ENCODE measurements at places on chromosomes 12 and 14. TPM values are rescaled to one million over a fixed set of nuclear protein-coding genes. Genes with fewer than 3 reads are reported as not detected.
A peak's percentile ranks its signal among the peaks of the same experiment; 100 is the strongest.

GRCh38 chr14:64542836-64543201, 2.3 kb downstream of the HSPA2 start:
- DNase-seq, result no peak

The OAS1 gene
- polyA plus RNA-seq, result 2.1 TPM

DNA sequence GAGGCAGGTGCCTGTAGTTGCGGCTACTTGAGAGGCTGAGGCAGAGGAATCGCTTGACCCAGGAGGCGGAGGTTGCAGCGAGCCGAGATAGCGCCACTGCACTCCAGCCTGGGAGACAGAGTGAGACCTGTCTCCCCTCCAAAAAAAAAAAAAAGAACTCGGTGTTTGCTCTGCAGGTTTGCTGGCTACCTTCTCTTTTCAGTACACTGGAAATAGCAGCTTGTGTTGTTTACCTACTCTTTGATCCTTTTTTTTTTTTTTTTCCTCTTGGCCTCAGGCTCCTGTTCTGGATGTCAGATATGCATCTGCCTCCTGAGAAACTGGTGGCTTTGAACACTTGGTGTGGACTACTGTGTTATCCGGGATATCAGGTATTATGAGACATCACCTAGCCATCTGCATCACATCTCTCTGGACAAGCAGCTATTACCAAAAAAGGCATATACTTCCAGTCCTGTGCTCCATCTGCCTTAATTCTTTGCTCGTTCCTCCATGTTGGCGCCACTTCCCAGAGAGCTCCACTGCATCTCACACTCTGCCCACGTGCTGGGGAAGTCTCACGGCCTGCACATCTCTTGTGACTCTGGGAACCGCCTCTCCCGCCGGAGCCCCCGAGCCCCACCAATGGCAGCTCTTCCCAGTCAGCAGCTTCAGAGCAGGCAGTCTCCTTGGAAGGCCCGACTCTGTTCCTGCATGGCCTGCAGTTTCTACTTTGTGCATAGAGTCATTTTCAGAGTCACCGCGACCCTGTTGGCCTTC, 50.9 kb upstream of the TRAF3 start:
- DNase-seq, result no peak

DNA sequence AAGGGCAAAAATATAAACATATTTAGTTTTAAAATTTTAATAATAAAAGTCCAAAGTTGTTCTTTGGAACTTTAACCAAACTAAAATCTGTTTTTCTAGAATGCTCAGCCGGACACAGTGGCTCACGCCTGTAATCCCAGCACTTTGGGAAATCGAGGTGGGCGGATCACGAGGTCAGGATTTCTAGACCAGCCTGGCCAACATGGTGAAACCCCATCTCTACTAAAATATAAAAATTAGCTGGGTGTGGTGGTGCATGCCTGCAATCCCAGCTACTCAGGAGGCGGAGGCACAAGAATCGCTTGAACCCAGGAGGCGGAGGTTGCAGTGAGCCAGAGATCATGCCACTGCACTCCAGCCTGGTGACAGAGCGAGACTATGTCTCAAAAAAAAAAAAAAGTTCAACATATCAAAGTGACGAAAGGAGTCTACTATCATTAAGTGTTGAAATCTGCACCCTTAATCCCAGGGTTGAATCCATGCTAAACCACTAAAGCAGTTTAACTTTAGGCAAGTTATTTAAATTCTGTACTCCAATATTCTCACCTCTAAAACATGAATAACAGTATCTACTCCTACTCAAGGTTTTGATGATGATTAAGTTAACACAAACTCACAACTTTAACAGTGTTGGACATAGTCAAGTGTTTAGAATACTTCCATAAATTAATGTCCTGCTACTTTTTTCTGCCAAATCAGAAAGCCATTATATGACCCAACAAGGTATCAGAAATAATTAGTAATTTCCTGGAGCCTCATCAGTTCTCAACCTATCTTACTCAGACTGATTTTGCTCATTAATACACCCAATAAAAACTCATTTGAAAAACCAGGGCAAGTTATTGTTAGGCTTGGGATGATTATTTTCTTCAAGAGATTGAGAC, 11.0 kb downstream of the HNRNPC start:
- DNase-seq, result no peak

The SIX4 gene
- polyA plus RNA-seq, result 16.2 TPM

- DNase-seq, result no peak
These were observed 3.0 kb downstream of the MYH6 start for GRCh38 chr14:23405096-23405495.

GRCh38 chr14:100214770-100215083, 24.2 kb upstream of the YY1 start:
- DNase-seq, result no peak

The PPP1R1A gene
- 64.6 TPM for polyA plus RNA-seq

The CD69 gene
- 0.38 TPM for polyA plus RNA-seq

GRCh38 chr12:116346741-116347140, 69.2 kb upstream of the MED13L start:
- DNase-seq, result peak; percentile 76

The DPPA3 gene
- not detected for polyA plus RNA-seq

The SYNJ2BP gene
- 23.0 TPM for polyA plus RNA-seq

GRCh38 chr12:124828264-124829007, 35.2 kb downstream of the SCARB1 start:
- DNase-seq, result no peak

DNA sequence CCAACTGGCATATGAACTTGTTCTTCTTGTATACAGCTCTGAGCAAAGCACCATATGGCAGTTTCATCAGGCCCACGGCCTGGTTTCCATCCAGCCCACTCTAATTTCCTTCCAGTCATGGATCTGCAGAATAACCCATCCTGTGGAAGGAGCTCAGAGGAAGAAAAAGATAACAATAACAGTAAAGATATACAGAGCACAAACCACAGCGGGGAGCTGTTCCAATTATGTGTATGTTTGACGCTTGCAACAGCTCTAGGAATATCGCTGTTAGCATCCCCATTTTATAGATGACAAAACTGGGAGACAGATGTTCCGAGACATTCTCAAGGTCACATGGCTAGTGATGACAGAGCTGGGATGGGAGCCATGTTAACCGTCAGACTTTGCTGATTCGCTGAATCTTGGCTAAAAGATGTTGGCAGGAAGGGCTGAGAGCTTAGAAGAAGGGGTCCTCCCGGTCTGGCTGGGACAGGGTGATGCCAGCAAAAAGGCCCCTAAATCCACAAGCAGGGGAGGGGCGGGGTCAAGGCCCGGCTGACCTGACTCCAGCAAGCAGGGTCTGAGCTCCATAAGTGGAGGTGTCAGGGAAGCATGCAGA, 34.4 kb upstream of the CIPC start:
- peak; percentile 75 for DNase-seq

DNA sequence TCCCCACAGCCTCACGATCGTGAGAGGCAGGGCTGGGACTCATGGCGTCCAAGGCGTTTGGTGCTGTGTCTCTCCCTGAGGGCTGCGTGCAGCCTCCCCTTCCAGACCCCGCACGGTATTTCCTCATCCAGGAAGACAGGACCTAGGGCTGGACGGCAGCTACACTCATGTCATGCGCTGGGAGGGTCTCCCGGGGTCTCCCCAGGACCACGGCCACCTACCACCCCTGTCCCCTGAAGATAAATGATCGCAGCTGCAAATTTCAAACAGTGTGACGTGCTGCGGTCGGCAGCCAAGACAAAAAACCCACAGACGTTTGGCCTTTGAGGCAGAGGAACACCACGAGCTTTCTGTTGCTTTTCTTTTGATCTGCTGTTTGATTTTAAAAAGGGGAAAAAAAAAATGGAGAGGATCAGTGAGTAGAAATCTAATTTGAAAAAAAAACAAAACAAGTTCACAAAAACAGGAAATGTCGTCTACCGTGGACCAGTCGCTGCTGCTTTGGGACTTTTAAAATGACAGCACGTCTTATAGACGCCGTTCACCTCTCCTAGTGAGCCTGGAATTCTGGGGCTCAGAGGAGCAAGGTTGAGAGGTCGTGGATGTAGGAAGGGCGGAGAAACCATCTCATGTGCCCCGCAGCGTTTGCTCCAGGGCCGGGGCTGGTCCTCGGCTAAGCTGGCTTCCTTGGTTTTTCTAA, 237.6 kb downstream of the SLC41A2 start:
- DNase-seq, result peak; percentile 64

- DNase-seq, result no peak
These were observed 29.0 kb downstream of the NCOR2 start for GRCh38 chr12:124538194-124539082.

GRCh38 chr12:96400631-96401075, 414 bp upstream of the CDK17 start:
- no peak for DNase-seq

- peak; percentile 24 for DNase-seq
These were observed 58.4 kb upstream of the STAC3 start for GRCh38 chr12:57309420-57309819.

The NELL2 gene
- 2.6 TPM for polyA plus RNA-seq

- DNase-seq, result peak; percentile 38
These were observed 227.2 kb downstream of the MED13L start for GRCh38 chr12:116050275-116050674.

GRCh38 chr12:52086944-52087835, 7.7 kb downstream of the SMIM41 start:
- no peak for DNase-seq

DNA sequence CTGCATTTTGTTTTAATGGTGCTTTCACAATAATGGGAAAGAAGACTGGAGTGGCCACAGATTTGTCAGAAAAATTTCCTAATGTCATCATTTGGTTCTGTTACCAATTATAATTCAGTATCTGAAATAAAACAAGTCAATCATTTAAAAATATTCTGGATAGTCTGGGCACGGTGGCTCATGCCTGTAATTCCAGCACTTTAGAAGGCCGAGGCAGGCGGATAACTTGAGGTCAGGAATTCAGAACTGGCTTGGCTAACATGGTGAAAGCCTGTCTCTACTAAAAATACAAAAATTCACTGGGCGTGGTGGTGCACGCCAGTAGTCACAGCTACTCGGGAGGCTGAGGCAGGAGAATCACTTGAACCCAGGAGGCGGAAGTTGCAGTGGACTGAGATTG, 4.0 kb upstream of the LIMA1 start:
- no peak for DNase-seq

- no peak for DNase-seq
These were observed 8.2 kb downstream of the BCL11B start for GRCh38 chr14:99263564-99264330.

GRCh38 chr12:122054842-122055520, 23.6 kb upstream of the MLXIP start:
- DNase-seq, result no peak

DNA sequence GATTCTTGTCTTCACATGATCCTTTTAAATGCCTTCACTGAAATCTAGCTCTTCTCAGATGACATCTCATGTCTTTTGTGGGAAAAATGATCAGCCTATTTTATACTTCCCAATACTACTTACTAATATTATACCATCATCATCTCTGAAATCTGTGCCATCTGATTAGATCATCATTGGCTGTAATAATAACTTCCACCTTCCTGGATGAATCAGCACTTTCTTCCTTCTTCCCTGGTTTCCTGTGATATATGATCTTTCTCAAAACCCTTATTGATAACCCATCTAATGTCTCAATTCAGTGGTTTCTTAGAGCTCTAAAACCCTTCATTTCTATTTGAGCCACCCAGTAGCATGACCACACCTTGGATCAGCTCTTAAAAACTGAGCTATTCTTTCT, 30.9 kb downstream of the GPR137C start:
- no peak for DNase-seq

GRCh38 chr12:13602172-13602571, 379.2 kb downstream of the GRIN2B start:
- peak; percentile 43 for DNase-seq

The ACYP1 gene
- 14.3 TPM for polyA plus RNA-seq

- DNase-seq, result no peak
These were observed 104.0 kb downstream of the VRK1 start for GRCh38 chr14:96901227-96901626.

GRCh38 chr12:51265024-51265423, 5.2 kb downstream of the SMAGP start:
- no peak for DNase-seq

The RD3L gene
- not detected for polyA plus RNA-seq

GRCh38 chr14:34649344-34649743, 19.4 kb upstream of the SNX6 start:
- DNase-seq, result no peak

GRCh38 chr12:128843538-128843937, 9.7 kb upstream of the GLT1D1 start:
- DNase-seq, result no peak

DNA sequence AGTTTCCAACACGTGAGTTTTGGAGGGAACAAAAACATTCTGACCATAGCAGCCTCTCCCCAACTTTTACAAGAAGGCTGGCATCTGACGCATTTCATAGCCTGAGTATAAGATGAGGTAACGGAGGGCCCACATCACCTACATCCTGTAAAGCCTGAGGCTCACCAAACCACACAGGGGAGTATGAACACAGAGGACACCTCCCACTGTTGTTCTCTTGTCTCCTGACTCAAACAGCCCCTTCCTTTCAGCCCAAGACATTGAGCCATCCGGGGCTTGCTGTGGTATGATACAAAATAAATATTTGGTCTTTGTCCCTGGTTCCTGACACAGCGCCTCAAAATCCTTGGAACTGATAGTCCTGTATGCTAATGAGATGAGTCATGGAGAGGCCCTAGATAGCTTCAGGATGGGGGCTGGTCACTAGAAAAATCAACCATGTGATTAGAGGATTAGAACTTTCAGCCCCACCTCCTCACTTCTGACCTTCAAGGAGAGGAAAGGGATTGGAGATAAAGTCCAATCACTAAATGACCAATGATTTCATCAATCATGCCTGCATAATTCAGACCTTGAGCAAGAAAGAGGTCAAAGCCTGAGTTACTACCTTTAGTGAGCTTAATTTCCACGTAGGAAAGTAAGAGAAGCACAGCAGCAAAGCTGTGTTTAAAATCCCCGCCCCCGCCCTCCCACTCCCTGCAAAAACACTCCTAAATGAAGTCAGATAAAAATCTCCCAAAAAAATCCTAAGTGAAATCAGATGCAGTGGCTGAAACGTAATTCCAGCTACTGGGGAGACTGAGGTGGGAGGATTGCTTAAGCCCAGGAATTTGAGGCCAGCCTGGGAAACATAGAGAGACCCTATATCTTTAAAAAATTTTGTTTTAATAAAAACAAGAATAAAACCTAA, 236.4 kb downstream of the PCNX1 start:
- DNase-seq, result no peak

The NID2 gene
- polyA plus RNA-seq, result 112 TPM

- peak; percentile 77 for DNase-seq
These were observed at the start of gene PKP2 for GRCh38 chr12:32896432-32897280. Gene PKP2, minus strand, starts transcription at chr12:32896777. Its CDS starts 46 bp downstream, at chr12:32896731.

The PLA2G1B gene
- not detected for polyA plus RNA-seq

DNA sequence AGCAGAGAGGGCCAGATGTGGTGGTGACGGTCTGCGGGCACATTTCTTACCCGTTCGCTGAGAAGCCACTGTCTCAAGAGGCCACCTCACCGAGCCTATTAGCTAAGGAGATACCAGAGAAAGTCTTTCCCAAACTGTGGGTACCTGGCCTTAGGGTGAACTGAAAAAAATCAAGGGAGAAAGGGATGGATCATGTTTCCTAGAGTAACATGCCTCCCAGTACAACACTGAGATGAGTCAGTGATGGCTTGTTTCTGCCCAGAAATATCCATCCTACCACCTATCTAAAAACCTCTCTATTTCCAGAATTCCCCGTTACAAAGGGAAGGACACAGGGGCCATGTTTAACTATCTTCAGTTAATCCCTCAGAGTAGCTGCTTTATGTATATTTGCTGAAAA, 83.7 kb downstream of the LMNTD1 start:
- no peak for DNase-seq

The CATSPERB gene
- polyA plus RNA-seq, result 0.06 TPM
